Right lobe of liver (tissue), 6 donors: ENCODE measurements at places on chromosomes 3 and 15.

GRCh38 chr3:168622795-168623194 lies 527.1 kb upstream of the GOLIM4 start:
- H3K4me1 ChIP-seq, result no peaks in the 10 kb centered on the region
- H3K27me3 ChIP-seq, result no peaks in the 10 kb centered on the region
- H3K4me3 ChIP-seq, result no peak overlapping the region

- H3K4me1 ChIP-seq, result no peaks in the 10 kb centered on the region
- DNase-seq, result no peak
- no peaks in the 10 kb centered on the region for H3K36me3 ChIP-seq
- no peaks in the 10 kb centered on the region for H3K27me3 ChIP-seq
- no peak overlapping the region for H3K27ac ChIP-seq
- H3K4me3 ChIP-seq, result no peak overlapping the region
Observed at GRCh38 chr3:154086286-154086685, 34.9 kb upstream of the ARHGEF26 start.

- no peak for DNase-seq
- H3K4me3 ChIP-seq, result no peak overlapping the region
- H3K27me3 ChIP-seq, result no peaks in the 10 kb centered on the region
- no peaks in the 10 kb centered on the region for H3K36me3 ChIP-seq
- no peaks in the 10 kb centered on the region for H3K4me1 ChIP-seq
Observed at GRCh38 chr15:60191821-60192220, 187.7 kb downstream of the FOXB1 start.

DNA sequence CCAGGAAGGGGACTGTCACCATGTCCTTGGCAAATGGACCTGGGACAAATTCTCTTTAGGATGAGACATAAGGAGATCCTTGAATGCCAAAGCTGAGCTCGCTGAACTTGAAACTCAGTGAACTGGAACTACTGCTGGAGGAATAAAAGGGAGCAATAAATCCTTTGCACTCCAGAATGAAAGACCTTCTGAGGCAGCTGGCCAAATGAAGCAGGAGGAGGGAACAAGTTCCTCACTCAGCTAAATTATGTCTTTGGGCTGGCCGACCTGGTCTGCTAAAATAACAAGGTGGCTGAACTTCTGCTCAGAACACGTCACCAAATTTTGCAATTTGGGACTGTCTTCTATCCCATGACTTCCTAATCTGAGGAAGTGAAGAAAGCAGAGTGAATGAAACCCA lies 314.7 kb downstream of the LPP start:
- DNase-seq, result peak; percentile 57
- H3K36me3 ChIP-seq, result no peaks in the 10 kb centered on the region
- peaks cover 29% of the 10 kb centered on the region for H3K4me1 ChIP-seq
- no peaks in the 10 kb centered on the region for H3K27me3 ChIP-seq

DNA sequence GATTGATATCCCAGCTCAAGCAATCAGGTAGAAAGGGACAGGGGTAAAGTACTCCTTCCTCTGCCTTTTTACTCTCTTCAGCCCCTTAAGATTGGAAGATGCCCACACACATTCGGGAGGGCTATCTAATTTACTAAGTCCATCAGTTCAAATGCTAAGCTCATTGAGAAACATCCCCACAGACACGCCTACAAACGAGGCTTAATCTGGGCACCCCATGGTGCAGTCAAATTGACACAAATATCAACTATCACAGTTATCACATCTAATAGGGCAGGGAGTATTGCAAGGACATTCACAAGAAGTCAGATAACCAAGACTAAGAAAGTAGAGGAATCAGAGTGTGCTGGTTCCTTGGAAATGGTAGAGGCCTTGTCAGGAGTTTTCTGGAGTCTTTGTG lies 437.8 kb upstream of the AZI2 start:
- H3K4me1 ChIP-seq, result no peaks in the 10 kb centered on the region
- no peak for DNase-seq
- no peaks in the 10 kb centered on the region for H3K27me3 ChIP-seq
- H3K36me3 ChIP-seq, result no peaks in the 10 kb centered on the region
- H3K27ac ChIP-seq, result no peak overlapping the region

DNA sequence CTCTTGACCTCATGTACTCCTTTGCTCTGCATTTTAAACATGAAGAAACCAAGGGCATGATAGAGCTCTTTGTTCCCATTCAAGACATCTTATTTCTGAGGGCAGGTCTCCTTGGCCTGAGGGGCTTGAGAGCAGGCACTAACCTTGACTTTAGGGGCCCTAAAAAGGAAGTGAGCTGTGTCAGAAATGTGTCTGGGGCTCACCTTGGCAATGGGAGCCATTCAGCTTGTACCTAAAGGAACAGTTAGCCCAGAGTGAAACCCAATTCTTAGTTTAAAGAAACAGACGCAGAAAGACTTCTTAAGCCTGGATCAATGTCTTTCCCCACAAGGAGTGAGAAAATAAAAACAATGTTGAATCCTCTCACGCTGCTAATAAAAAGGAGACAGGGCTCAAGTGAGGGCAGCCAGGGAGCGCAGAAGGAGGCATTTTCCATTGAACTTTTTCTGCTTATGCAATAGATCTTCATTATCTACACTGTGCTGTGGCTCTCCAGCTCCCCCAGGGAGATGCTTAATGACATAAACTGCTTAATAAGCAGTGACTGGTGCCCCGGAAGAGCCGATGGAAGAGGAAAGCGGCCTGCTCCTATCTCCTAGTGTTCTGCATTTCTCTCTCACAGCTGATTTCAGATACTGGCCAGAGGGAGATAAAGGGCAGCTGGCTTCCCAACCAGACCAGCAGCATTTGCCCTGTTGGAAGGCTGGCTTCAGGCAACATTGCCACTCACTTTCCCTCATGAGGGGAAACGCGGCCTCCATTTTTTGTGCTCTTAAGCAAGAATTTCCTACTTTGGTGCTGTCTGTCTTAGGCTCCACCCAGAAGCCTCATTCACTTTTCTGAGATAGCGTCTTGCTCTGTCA lies 152.0 kb downstream of the OPA1 start:
- no peak for DNase-seq
- peak overlapping the region; percentile 59 for H3K27ac ChIP-seq
- H3K4me3 ChIP-seq, result no peak overlapping the region
- H3K36me3 ChIP-seq, result no peaks in the 10 kb centered on the region
- H3K27me3 ChIP-seq, result no peaks in the 10 kb centered on the region

GRCh38 chr15:97087006-97087741 lies 756.7 kb downstream of the NR2F2 start:
- DNase-seq, result no peak
- H3K4me3 ChIP-seq, result no peak overlapping the region
- no peaks in the 10 kb centered on the region for H3K4me1 ChIP-seq
- H3K27me3 ChIP-seq, result no peaks in the 10 kb centered on the region
- no peak overlapping the region for H3K27ac ChIP-seq
- H3K36me3 ChIP-seq, result no peaks in the 10 kb centered on the region

DNA sequence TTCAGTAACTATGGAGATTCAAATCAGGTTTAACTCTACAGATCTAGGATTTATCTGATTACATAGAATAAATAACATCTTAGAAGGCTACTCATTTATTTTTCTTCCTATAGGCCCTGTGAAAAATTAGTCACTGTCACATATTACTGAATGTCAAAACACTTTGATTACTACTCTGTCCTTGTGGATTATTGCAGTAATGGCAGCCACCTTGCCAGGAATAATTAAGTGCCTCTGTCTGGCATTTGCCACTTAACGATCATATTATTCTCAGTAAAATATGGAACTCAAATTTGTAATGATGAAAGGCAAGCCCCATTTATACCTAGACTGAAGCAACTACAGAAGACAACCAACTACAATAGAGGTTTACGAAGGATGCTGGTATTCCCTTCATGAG lies 596.3 kb upstream of the ARPP21 start:
- DNase-seq, result no peak
- no peaks in the 10 kb centered on the region for H3K27me3 ChIP-seq
- no peak overlapping the region for H3K4me3 ChIP-seq
- peak overlapping the region; percentile 67 for H3K27ac ChIP-seq

- H3K27me3 ChIP-seq, result no peaks in the 10 kb centered on the region
- peak overlapping the region; percentile 97 for H3K27ac ChIP-seq
- H3K36me3 ChIP-seq, result no peaks in the 10 kb centered on the region
- no peak for DNase-seq
- no peaks in the 10 kb centered on the region for H3K4me1 ChIP-seq
Observed at GRCh38 chr15:50764461-50765194, 878 bp downstream of the SPPL2A start.

DNA sequence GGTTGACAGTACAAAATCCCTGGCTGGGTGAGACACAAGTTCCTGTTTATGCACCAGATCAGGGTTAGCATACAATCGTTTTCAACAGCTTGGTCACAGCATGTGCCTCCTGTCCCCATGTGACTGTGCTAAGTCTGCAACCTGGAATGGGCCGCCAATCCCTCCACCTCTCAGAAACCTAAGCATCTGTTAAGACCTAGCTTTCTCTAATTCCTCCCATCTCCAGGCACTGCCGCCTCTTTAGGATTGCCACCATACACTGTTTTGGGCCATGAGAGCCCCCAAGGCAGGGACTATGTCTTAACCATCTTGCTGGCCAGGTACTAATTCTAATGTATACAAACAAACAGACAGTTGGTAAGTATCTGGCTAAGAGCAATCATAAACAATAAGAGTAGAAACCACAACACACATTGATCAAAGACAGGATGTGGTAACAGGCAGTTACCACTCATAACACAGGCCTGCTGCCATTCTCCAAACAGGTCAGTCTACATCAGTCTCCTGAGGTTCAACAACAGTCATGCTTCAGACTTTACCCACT lies 25.6 kb downstream of the SEC22C start:
- H3K27me3 ChIP-seq, result no peaks in the 10 kb centered on the region
- H3K36me3 ChIP-seq, result peaks cover 6% of the 10 kb centered on the region
- no peak overlapping the region for H3K4me3 ChIP-seq
- H3K4me1 ChIP-seq, result no peaks in the 10 kb centered on the region
- DNase-seq, result no peak

DNA sequence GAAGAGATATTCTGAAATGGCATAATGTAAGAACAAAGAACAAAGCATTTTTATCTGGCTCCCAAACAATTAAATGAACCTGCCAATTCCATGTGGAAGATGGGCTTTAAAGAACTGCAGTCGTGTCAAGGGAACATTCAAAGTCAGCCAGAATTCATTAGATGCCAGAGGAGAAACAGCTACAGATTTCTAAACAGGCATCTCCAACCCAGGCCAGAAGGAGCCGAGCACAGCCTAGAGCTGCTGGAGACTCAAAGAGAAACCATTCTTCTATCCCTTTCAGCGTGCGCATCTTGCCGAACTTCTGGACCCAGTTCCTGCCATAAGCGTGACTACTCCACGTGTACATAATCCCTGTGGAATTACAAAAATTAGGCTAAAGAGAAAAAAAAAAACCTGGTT lies 60.4 kb downstream of the MB21D2 start:
- no peak for DNase-seq
- peaks cover 5% of the 10 kb centered on the region for H3K4me1 ChIP-seq
- H3K36me3 ChIP-seq, result no peaks in the 10 kb centered on the region

- no peak for DNase-seq
- H3K27me3 ChIP-seq, result no peaks in the 10 kb centered on the region
- H3K27ac ChIP-seq, result no peak overlapping the region
- no peaks in the 10 kb centered on the region for H3K36me3 ChIP-seq
Observed at GRCh38 chr3:53137835-53138446, 7.7 kb upstream of the RFT1 start.

GRCh38 chr15:36863570-36863969 lies 236.8 kb downstream of the MEIS2 start:
- no peaks in the 10 kb centered on the region for H3K27me3 ChIP-seq
- H3K4me3 ChIP-seq, result no peak overlapping the region
- H3K4me1 ChIP-seq, result no peaks in the 10 kb centered on the region

DNA sequence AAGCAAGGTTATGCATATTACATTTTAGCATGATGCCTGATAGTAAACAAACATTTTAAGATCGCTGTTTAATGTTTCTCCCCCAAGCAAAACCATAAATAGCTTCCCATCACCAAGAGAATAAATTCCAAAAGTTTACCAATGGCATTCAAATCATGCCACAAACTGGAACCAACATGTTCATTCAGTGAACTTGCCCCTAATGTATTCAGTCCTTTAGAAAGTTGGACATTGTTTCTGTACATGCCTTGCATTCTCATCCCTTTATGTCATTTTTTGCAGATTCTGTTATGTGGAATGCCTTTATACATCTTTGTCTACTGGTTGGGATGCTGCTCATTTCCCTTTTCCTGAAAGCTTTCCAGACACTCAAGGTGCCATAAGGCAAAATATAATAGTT lies 105.5 kb downstream of the PYDC2 start:
- no peaks in the 10 kb centered on the region for H3K4me1 ChIP-seq
- no peak overlapping the region for H3K27ac ChIP-seq
- DNase-seq, result no peak
- H3K27me3 ChIP-seq, result no peaks in the 10 kb centered on the region

DNA sequence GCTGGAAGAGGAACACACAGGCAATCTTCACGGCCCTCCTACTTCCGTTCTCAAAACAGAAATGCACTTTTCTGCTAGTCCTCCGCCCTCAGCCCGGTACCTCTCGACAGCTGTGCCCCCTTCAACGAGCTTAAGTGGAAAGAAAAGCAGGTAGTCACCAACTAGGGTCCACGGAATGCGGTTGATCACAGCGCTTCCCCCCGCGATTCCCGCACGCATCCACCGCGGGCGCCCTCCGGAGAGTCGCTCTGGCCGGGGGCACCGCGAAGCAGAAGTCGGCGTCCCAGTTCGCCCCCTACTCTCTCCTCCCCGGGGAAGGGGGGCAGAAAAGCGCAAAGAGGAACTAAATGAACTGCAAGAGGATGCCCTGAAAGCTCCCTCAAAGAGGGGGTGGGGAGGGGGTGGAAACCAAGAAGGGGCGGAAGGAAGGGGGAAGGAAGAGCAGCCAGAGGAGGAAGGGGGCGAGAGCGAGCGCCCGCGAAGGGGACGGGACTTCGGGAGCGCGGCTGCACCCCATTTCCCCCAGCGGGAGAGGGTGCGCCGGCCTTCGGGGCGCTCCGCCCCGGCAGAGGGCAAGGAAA lies 738 bp downstream of the ACAP2 start:
- peak; percentile 56 for DNase-seq
- H3K4me1 ChIP-seq, result no peaks in the 10 kb centered on the region
- H3K27me3 ChIP-seq, result no peaks in the 10 kb centered on the region
- peak overlapping the region; percentile 97 for H3K27ac ChIP-seq
- peak overlapping the region; percentile 96 for H3K4me3 ChIP-seq

DNA sequence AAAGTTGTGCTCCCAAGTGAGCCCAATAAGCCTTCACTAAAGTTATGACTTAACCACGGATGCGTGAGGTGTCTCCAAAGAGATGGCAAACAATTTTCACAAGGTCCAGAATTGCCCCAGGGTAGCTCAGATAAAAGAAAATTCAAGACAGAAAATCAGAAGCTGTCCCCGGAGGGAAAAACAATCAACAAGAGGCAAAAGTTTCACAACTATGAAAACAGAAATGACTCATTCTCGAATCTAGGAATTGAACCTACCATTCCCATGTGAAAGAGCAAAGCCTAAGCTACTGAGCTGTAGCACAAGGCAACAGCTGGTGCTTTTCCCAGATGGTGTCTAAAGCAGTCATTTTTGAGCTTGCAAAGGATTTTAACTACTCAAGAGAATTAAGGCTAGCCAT lies 33.5 kb upstream of the MKRN3 start:
- no peak overlapping the region for H3K27ac ChIP-seq
- no peaks in the 10 kb centered on the region for H3K36me3 ChIP-seq
- H3K4me1 ChIP-seq, result no peaks in the 10 kb centered on the region
